Forelimb muscle (tissue), 1 donor: ENCODE measurements at places on chromosomes 3 and 15. TPM values are rescaled to one million over a fixed set of nuclear protein-coding genes. Genes with fewer than 3 reads are reported as not detected.

RPLP1 gene
- polyA plus RNA-seq, result 3,818 TPM

CA12 gene
- polyA plus RNA-seq, result 0.75 TPM

LEKR1 gene
- 0.61 TPM for polyA plus RNA-seq

AGTR1 gene
- polyA plus RNA-seq, result 26.2 TPM

STAC gene
- polyA plus RNA-seq, result 40.1 TPM

GRK7 gene
- 0.10 TPM for polyA plus RNA-seq
